Pancreas (tissue), 10 donors: ENCODE measurements at places on chromosomes 7 and 10. TPM values are rescaled to one million over a fixed set of nuclear protein-coding genes. Genes with fewer than 3 reads are reported as not detected.

Gene SLC35B4
- total RNA-seq, result 2.2 TPM

Gene RAB11FIP2
- 13.1 TPM for total RNA-seq

Gene HECW1
- total RNA-seq, result not detected

Gene PNPLA8
- 7.8 TPM for total RNA-seq

Gene CUX1
- total RNA-seq, result 61.2 TPM

Gene LLCFC1
- not detected for total RNA-seq

Gene CHAT
- not detected for total RNA-seq

Gene UBTD1
- 6.8 TPM for total RNA-seq

DNA sequence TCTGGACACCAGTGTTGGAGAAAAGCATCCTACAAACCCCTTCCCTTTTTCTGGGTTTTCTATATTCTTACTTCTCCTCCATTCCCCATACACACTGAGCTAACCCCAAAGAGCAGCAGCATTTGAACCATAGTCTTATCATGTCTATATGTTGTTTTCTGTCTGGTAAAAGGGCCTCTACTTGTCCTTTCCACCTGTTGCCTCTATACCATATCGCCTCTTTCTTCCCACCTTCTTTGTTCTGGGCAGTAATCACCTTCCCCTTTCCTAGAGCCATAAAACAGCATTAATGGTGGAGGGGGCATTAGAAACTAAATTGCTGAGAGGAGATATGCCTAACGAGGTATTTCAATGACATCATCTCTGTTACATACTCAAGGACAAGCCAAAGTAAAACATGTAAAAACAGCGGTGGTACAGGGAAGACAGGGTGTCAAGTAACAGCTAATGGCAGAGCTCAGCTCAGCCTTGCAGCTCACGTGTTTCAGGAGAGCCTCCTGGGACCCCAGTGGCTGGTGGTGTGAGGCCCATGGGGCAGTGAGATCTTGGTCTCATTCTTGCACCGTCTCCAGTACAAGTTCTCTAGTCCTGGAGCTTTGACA lies 20.6 kb downstream of the NPY start:
- DNase-seq, result no peak

DNA sequence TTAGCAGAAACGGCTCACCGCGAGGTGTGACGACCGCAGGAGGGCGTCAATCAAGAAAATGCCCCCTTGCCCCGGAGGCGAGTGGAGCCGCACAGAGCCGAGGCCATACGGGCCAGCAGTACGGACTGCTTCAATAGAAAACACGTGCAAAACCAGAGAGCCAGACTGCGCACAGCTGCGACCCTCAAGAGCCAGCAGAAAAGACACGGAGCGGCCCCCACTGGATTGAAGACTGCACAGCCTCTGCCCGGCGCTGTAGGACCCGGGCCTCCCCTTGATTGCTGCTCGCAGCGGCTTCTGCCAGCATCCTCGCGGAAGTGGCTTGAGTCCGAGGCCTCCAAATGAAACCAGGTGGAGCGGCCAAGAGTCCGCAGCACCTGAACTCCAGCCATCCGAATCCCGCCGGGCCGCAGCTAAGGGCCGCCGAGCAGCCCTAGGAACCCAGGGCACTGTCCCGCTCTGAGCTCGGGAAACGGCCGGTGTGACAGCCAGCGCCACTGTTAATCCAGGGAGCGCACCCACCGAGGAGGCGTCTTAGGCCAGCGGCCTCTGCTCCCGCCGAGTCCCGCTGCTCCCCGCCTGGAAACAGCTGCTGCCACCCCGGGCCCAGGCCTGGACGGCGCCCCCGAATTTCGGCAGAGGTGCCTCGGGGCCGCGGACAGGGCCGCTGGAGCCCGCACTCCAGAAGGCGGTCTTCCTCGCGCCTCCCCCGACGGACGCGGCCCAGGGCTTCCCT lies 660 bp upstream of the HHEX start:
- peak; percentile 48 for DNase-seq

GRCh38 chr10:86707505-86707904 lies 39.2 kb downstream of the LDB3 start:
- no peak for DNase-seq

- peak; percentile 67 for DNase-seq
Observed at GRCh38 chr10:1737222-1738061, at the start of gene ADARB2. Gene ADARB2, minus strand, starts transcription at chr10:1737525.

DNA sequence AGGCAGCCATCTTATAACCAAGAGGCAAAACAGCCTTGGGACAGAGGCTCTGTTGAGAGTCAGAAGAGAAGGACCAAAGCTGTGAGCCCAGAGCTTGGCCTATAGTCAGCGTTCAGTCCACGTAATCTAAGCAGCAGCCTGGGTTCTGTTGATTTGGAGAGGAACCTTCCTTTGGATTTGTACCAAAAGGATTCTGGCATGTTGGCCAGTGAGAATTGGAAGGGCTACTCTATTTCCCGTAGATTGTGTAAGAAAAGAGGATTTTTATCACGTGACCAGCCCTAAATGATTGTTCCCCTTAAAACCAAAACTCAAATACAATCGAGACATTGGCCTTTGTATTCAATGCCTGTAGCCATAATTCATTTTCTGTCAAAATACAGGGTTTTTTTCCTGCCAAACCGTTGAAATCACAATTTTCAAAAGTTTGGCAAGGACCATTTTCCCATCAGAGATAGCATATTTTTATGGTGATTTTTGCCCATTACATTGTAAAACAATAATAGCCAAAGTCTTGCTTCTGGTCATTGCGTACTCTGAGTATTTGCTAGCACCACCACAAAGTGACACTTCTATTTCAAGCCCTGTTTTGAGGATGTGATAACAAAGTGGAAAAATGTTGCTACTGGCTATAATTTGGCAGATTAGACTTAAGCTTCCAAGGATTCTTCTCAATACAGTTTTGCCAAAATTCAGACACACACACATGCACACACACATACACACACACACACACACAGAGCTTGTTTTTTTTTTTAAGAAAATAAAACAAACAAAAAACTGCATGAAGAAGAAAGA lies 23.1 kb upstream of the BMPER start:
- no peak for DNase-seq

DNA sequence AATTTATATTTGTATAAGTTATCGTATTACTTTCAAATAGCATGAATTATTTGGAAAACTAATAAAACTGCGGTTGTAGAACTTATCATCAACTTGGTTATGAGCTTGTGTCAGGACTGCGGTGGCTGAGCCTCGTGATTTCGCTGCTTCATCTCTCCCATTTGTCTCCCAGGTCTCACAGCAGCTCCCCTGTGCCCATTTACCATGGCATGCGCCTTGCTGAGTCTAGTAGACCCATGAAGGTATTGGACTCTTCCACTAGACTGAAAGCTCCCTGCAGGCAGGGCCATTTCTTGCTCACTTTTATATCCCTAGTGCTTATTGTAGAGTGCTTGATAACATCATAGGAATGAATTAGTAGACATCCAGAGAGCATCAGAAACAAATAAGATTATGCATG lies 53.9 kb downstream of the CPXM2 start:
- no peak for DNase-seq

DNA sequence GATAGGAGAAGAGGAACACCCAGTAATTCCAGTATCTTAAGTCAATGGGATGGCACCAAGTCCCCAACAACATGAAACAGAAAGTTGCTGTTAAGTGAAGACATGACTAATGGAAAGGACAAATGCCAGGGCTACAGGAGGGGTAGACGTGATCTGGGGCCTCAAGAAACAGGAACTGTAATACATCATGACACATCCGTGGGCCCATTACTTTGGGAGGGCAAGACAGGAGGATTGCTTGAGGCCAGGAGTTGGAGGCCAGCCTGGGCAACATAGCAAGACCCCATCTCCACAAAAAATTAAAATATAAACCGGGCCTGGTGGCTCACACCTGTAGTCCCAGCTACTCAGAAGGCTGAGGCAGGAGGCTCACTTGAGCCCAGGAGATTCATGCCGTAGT lies 408.6 kb upstream of the PRKCQ start:
- no peak for DNase-seq

DNA sequence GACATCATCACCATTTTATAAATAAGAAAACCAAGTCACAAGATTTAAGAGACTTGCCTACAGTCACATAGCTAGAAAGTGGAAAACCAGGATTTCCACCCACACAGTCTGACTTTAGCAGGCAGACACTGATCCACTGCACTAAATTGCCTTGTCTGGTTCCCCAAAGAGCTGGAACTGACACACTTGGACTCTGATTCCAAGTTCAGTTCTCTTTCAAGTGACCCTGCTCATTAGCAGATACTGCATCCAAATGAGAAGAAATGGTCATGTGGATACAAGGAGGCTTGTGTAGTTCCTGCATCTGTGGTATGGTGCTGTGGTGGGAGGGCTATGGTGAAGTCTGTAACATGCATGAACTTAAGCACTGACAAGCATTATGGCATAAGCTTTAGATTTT lies 180.1 kb upstream of the MKLN1 start:
- DNase-seq, result no peak

DNA sequence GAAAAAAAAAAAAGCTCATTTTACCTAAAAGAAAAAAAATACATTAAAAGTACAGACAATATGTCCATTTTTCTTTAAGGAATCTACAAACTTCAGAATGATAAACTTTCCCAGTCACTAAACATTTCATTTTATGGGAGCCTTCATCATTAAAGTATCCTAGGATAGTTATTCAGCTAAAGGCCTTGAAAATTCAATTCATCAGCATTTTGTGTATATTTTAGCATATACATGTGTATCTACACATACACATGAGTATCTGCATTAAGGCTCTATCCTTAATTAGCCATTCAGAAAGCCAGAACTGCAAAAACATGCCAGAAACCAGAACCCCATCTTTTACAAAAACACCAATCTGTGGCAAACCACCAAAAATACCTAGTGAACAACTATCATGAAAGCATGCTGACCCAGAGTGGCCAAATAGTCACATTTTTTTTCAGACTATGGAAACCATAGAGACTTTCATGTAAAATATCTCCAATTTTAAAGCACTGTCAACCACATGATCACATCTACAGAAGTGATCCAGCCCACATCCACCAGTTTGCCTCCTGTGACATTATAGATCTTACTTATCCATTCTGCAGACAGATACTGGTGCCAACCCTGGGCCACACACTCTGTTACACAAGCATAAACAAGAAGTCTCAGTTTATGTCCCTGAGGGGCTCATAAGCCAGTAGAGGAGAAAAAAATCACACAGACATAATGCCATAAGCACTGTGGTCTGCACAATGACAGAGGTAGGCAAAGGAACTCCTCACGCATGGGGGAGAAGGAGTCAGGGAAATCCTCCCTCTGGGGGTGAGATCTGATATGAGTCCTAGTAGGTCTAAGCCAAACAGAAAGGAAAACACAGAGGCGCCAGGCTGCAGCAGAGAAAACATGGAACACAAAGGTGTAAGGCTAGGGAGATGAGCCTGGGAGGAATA lies 79.2 kb downstream of the SRPK2 start:
- DNase-seq, result no peak

GRCh38 chr7:158386355-158386618 lies 201.3 kb downstream of the PTPRN2 start:
- DNase-seq, result no peak

DNA sequence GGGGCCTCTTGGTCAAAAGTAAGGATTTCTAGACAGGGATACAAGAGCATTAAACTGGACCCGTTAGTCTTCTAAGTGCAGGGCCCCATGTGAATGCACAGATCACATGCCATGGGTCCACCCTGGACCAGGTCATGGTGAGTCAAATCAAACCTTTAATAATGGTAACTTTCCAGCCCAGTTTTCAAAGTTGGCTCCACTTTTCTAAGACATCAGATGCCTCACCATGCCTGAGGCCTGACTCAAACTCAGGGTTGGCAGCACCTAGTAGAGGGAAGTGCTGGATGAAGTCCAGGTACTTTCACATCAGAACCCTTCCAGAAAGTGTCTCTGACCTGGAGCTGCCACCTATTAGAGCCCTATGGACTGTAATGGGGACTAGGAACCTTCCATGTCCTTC lies 9.7 kb upstream of the SMIM30 start:
- no peak for DNase-seq
